ENCODE measurements at places on chromosomes 2 and 18.

DNA sequence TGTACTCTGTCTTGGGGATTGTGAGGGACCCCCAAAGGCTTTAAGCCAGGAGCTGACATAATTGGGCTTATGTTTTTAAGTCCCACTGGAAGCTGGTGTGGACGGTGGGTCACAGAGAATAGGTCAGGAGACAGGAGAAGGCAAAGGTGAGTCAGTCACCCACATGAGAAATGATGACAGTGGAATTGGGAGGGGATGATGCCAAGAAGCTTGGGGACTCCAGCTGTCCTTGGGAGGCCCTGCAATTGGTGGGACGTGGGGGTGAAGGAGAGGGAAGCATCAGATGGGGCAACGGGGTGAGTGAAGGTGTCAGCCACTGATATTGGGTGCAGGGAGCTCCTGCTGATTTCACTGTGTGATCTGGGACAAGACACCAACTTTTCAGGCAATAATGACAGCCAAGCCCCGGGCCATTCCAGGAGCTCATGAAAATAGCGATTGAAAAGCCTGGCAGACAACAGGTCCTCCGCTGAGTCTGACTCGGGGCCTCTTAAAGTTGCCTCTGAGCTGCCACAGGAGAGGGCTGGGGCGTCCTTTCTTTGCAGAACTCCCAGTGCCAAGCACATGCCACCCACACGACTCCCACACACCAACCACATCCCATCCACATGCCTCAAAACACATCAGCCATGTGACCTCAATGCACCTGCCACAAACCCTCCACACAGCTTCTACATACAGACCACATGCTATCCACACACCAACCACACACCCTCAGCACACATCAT is 13.4 kb downstream of the TNS1 start:
- DNase-seq, result no peak

DNA sequence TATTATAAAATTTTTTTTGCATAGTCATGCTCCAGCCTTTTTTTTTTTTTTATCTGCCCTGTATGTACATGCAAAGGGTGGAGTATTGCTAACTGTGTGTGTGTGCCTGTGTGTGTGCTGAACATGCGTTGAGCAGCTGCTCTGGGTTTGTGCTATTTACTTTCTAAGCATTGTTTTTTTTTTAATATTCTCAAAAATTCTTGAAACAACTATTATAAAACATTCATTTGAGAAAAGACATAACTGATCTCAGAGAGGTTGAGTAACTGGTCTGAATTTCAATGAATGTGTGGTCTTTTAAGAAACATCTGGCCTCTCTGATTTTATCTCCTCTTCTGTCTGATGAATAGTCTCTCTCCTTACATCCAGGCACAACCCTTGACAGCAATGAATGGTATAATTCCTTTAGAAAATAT is 366.0 kb upstream of the SLC14A2 start:
- no peak for DNase-seq

DNA sequence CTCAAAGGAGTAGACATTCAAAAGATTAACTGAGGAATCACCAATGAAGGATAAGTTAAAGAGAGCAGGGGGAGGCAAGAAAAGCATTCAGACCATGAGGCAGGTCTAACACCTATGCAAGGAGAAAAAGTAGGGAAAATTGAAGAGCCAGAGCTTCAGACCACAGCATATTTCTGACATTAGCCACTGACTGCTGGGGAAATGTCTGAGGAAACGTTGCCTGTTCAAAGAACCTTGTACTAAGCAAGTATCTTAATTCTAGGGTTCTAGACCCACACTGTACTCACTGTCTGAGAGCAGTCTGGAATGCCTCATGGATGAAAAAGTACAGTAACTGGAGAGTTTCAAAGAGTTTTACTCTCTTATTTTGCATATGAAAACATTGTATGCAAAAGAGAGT is 39.5 kb upstream of the TFPI start:
- DNase-seq, result no peak

- DNase-seq, result no peak
Measured at GRCh38 chr2:43539436-43539835, 56.4 kb downstream of the THADA start.

- no peak for DNase-seq
Measured at GRCh38 chr2:28970464-28971160, 10.5 kb upstream of the TOGARAM2 start.

- DNase-seq, result no peak
Measured at GRCh38 chr2:9997936-9998335, 45.4 kb upstream of the KLF11 start.

- no peak for DNase-seq
Measured at GRCh38 chr18:36321658-36322407, 24.3 kb downstream of the FHOD3 start.

GRCh38 chr2:181446985-181447384 is 10.2 kb upstream of the ITGA4 start:
- DNase-seq, result no peak

DNA sequence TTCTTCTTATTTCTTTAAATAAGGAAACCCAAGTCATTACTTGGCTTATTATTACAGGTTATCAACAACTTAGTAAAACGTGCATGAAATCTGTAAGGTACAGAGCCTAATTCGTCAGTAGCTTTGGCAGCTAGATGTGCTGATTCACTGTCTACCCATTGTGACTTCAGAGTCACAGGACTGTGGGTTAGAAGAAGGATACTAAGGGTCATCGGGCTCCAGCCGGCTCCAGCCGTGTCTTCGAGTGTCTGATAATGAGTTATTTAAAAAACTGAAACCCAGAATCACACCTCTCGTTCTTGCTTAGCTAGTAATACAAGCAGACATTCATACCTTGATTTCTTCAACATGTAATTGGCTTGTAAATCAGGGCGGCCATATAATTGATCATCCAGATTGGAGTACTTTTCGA is 170.5 kb downstream of the FMNL2 start:
- no peak for DNase-seq

GRCh38 chr2:170456914-170457313 is 258.2 kb upstream of the SP5 start:
- no peak for DNase-seq

Measured in NCI-H2029 treated with DMSO at 0.1 percent for 48 hours (cell line).